Heart left ventricle (tissue), 16 donors: ENCODE measurements at places on chromosomes 1 and 21. TPM values are rescaled to one million over a fixed set of nuclear protein-coding genes. Genes with fewer than 3 reads are reported as not detected.

- no peak for DNase-seq
Measured at GRCh38 chr1:62245201-62245600, 50.6 kb downstream of the L1TD1 start.

Gene KRTAP20-2
- polyA plus RNA-seq = not detected

DNA sequence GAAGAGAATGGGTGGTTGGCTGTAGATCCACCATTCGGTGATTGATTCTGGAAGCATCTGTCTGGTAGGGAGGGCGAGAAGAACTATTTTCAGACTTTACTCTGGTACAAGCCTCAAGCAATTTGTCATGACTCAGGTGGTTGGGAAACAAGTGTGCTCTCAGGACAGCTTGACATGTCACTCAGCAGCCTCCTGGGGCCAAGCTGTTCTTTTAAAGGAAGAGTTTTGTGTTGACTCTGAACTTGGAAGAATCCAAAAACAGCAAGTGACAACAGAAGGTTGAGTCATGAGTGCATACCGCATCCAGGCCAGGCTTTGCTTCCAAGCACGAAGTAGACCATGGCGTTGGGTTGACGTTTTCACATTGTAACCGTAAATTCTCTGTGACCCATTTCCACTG lies 65.9 kb downstream of the CLIC6 start:
- no peak for DNase-seq

DNA sequence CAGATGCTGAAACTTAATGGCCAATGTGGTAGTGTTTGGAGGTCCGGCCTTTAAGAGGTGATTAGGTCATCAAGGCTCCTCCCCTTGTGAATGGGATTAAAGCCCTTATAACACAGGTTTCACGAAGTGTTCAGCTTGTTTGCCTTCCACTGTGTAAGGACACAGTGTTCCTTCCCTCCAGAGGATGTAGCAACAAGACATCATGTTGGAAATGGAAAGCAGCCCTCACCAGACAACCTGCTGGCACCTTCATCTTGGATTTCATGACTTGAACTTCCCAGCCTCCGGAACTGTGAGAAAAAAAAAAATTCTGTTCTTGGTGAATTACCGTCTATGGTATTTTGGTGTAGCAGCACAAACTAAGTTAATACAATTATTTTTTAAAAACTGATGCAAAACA lies 613.8 kb downstream of the KIF26B start:
- DNase-seq = no peak

Gene PALMD
- 134 TPM for polyA plus RNA-seq

Gene NECAP2
- polyA plus RNA-seq = 11.2 TPM

- DNase-seq = no peak
Measured at GRCh38 chr1:53545663-53546408, 86.6 kb downstream of the DMRTB1 start.

GRCh38 chr1:82284213-82284612 lies 483.5 kb downstream of the ADGRL2 start:
- DNase-seq = no peak

Gene SH3GLB1
- 77.6 TPM for polyA plus RNA-seq

GRCh38 chr1:163305441-163305840 lies 16.3 kb upstream of the NUF2 start:
- no peak for DNase-seq

DNA sequence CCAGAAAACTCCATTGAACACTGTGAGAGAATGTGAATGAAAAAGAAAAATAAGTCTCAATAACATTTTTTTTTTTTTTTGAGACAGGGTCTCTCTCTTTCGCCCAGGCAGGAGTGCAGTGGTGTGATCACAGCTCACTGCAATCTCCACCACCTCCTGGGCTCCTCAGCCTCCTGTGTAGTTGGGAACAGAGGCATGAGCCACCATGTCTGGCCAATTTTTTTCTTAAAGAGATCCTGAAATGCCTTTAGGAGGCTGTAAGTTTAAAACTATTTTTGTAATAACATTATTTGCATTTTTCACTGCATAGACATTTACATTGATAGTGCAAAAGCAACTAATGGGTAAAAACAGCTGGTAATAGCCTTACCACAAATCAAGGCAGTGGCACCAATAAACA lies 35.3 kb downstream of the GDAP2 start:
- no peak for DNase-seq
